ENCODE measurements at places on chromosomes 1 and 21.

GRCh38 chr1:47709019-47709871 is 271.4 kb downstream of the FOXD2 start:
- no peak for DNase-seq

DNA sequence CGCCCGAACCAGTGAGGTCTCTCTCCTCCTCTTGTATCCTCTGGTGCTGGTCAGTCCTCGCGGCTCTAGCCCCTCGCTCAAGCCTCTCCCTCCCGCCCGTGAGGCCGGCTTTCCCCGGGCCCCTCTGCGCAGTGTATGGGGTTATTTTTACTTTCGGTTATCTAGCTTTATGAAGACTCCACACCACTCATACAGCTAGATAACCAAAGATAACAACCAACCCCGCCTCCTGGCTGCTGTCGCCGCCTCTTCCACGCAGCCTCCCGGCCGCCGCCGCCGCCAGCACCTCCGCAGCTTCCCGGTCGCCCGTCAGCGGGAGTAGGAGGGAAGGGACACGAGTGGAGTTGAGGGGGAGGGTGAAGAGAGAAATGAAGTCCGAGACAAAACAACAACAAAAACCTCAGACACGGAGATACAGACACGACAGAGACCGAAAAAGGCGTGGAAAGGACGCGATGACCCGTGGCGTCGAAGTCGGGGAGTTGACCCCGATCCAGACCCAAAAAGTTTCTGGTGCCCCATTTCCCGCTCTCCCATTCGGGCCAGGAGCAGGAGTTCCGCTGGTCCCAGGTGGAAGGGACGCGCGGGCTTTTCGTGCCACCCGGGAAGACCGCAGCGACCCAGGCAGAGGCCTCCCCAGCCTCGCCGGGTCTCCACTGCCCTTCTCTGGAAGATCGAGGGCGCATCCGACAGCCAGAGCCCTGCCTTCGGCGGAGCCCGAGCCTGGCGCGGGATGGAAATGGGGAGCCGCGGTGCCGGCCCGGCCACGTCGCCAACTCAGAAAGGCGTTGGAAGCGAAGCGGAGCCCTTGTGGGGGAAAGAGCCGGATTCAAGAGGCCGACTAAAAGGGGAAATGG is 51.4 kb downstream of the RHBG start:
- peak; percentile 33 for DNase-seq

DNA sequence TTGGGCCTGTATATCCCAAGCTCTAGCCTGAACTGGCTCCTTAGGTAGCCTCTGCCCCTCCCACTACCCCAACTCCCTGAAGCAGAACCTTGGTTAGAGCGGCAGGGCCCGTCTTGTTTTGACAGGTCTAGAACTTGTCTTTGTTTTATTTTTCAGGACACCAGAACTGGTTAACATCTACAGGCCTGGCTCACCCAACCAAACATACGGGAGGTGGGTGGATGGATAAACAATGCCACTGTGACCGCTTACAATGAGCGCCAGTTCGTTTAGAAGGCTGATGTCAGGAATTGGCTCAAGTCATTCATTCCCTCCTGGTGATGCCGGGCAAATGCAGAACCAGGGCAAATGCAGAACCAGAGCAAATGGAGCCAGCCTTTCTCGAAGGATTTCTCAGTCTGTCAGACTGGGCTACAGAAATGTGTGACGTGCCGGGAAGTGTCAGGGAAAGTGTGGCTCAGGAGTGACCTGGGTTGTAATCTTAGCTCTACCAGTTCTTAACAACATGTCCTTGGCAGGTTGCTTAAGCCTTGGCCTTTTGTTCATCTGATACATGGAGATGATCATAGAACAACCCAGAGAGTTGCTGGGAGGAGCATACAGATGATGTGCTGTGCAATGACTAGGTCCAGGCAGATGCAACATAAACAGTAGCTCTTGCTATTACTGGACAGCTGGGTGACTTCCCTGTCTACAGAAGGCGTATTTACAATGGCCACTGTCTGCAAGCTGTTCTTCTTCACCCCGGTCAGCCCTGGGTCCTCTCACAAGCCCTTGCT is 30.5 kb upstream of the BTG2 start:
- no peak for DNase-seq

GRCh38 chr1:16209847-16210407 is 2.5 kb downstream of the ARHGEF19 start:
- no peak for DNase-seq

GRCh38 chr1:71295350-71295749 is 214.5 kb upstream of the ZRANB2 start:
- no peak for DNase-seq

DNA sequence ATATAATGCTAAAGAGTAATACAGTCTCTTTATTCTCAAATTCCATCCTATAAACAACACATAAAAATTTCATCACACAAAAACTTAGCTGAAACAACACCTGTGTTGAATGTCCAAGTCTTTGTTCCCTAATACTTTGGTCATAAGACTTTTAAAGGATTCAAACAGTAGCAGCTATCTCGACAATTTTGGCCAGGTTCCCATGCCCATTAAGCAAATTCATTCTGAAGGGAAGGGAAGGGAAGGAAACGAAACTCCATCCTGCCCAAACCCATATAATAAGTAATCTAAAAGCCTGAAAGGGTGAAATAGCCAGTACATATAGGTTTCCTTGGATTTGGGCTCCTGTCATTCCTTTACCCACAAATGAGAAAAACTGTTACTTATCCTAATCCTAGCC is 7.5 kb downstream of the IVNS1ABP start:
- DNase-seq, result no peak

GRCh38 chr1:216812966-216813365 is 89.7 kb upstream of the ESRRG start:
- DNase-seq, result no peak

DNA sequence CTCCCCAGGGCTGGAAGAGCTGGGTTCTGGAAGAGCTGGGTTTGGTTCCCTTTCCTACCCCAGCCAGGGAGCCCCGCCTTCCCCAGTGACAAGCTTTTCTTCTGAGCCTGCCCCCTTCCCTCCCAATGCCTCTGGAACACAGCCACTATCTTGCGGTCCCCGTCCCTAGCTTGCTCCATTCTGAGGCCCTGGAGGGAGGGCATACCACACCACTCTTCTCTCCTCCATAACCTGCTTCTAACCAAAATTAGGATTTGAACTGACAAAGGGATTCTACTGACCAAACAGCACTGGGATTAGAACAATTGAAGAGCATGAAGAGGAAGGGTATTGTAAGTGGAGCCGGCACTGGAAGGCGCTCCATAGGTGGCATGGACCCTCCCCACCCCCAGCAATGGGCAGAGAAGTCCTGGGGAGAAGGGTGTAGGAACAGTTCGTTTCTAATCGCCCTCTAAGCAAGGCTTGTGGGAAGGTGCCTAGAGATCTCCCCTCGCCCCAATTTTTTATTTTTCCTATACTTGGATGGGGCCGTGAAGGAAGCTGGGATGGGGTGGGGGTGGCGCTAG is 690 bp downstream of the C1orf216 start:
- no peak for DNase-seq

GRCh38 chr1:109040989-109041620 is 797 bp downstream of the WDR47 start:
- DNase-seq, result peak; percentile 13

GRCh38 chr1:110134050-110134595 is 16.2 kb upstream of the SLC6A17 start:
- no peak for DNase-seq

DNA sequence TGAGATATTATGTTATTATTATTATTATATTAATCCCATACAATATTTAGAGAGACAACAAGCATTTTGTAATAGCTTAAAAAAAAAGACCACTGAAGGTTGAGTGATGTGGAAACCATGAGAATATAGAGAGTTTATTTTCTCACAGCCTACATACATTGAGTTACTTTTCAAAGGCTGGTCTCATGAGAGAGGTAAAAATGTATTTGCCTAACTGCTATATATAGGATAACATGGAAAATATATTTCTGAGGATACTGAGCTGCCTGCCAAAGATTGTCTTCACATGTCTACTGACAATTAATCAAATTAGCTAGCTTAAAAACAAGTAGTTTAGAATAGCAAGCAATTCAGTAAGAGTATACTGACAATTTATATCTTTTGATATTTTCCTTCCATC is 192.2 kb upstream of the NRIP1 start:
- DNase-seq, result no peak

DNA sequence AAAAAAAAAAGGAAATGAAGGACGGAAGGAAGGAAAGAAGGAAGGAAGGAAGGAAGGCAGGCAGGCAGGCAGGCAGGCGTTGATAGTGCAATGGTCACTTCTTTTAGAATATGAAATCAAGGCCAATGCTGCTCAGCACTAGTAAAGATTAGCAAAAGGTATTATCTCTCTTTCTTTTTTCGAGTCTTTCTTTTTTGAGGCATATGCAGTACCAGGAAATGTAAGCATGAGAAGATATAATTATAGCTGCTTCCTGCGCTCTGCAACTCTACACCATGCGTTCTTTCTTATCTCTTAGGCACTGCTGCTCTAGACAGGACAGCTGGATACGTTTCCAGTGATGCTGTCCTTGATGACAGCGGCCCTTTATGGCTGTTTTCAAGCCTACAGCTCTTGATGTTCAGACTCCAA is 1512.5 kb upstream of the B3GALT2 start:
- no peak for DNase-seq

DNA sequence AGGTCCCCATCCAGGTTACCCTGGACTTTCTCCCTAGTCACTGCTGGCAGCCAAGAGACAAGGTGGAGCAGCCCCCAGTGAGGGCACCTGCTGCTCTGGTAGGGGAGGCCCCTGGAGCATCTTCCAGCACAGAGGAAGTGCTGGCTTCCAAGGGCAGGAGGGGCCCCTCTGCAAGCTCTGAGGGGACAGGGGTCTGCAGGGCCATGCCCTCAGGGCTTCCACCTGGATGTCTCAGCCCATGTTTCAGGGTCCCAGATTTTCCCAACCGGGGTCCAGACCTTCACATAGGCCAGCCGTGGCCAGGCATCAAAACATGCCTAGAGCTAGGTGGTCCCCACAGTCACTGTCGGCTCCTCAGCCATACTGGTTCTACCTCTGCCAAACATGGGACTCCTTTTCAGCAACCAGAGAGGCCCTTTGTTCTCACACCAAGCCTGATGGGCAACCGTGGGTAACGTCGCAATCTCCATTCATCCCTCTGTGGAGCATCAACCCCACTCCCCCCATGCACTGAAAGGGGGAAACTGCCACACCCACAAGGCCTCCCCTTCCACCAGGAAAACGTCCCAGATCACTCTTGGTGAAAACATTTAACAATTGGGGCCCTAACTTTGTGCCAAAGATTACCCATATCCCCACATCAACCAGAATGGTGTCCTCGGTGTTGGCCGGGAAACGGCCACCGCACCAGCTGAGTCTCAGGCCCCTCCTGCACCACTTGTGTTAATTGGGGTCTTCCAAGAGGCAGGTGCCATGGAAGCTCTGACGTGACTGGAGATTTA is 1.9 kb upstream of the COL6A2 start:
- DNase-seq, result no peak

- DNase-seq, result no peak
These were observed 99.6 kb upstream of the COG2 start for GRCh38 chr1:230542681-230543080.

GRCh38 chr1:19154876-19155275 is 55.2 kb downstream of the UBR4 start:
- no peak for DNase-seq

DNA sequence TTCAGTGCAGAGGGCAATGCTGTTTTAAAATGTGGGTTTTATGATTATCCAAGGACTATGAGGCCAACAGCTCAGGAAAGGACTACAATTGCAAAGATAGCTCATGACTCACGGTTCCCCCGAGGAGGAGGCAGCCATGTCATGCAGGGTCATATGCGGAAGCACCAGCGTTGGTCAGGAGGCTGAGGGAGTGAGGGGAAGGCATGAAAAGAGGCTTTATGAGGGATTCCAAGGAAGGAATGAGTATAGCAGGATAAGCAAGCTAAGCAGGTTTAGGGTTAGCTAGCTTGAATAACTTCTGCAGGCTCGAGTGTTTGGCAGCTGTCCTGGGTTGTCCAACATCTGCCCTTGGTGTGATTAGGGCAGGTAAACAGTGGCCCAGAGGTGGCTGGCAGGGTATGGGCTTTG is 495.1 kb downstream of the SETD4 start:
- no peak for DNase-seq

DNA sequence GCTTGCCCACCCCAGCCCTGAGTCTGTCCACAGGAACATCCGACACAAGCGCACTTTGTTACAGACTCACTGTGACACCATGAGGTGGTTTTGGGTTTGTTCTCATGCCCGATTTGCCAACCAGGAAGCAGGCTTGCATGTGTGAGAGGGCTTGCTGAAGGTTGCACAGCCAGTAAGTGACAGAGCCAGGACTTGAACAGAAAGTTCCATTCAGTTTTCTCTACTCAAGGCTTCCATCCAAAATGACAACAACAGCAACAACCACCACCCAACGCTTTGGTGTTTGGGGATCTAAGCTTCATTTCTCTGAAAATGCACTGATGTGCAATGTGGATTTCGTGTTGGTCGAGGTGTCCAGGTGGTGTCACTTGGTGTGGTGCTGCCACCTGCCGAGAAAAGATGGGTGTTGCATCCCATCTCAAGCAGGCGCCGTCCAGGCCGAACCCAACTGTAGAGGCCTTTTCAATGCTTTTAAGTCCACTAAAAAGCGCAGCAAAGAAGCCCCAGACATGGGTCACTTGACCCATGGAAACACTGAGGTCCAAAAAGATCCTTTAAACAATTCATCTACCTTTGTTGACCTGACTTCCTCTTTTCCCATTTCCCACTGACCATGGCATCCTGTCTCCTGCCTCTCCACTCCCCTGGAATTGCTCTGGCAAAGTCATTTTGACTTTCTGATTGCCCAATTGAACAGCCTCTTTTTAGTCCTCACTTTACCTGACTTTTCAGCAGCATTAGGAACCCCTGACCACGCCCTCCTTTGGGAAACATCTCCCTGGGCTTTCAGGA is 12.2 kb downstream of the CITED4 start:
- peak; percentile 73 for DNase-seq

DNA sequence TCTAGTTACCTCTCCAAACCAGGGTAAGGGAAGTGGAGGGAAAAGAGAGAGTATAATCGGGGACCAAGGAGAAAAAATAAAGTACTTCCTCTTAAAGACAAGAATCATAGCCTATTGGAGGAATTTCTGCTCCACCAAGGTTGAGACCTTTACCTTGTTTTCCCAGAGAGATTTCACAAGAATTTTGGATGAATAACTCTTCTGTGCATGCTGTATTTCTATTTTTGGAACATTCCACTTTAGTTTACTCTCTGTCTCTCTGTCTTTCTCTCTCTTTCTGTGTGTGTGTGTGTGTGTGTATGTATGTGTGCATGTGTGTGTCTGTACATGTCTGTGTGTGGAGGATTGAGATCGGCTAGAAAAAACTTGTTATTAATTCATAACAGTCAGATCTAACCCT is 318.4 kb upstream of the RGS18 start:
- no peak for DNase-seq

GRCh38 chr1:173353350-173353749 is 123.8 kb upstream of the PRDX6 start:
- DNase-seq, result no peak

All from stimulated activated CD4-positive, alpha-beta T cell treated with anti-CD3 and anti-CD28 coated beads, Interleukin-12 subunit alpha, Interleukin-12 subunit beta, amount 100 ng/mL, for 4 hours (primary cell).